ENCODE measurements at places on chromosomes 4 and X. TPM values are rescaled to one million over a fixed set of nuclear protein-coding genes. Genes with fewer than 3 reads are reported as not detected.

The NOX1 gene
- polyA plus RNA-seq, result 1.8 TPM

The F9 gene
- polyA plus RNA-seq, result not detected

The PLAC8 gene
- 114 TPM for polyA plus RNA-seq

The IQSEC2 gene
- polyA plus RNA-seq, result 19.3 TPM

The GPR34 gene
- polyA plus RNA-seq, result 10.5 TPM

The CXCL3 gene
- polyA plus RNA-seq, result 1.4 TPM

The TCEAL1 gene
- 31.0 TPM for polyA plus RNA-seq

The LRIT3 gene
- polyA plus RNA-seq, result 0.31 TPM

The RAB9B gene
- polyA plus RNA-seq, result 3.2 TPM

The GPR82 gene
- polyA plus RNA-seq, result 1.4 TPM

The AKAP4 gene
- 0.07 TPM for polyA plus RNA-seq

- DNase-seq, result peak; percentile 41
- no peaks in the 10 kb centered on the region for H3K36me3 ChIP-seq
- H3K27me3 ChIP-seq, result no peaks in the 10 kb centered on the region
Measured at GRCh38 chrX:40278340-40279090, 180.8 kb upstream of the BCOR start.

GRCh38 chr4:11281720-11282119 lies 147.0 kb downstream of the HS3ST1 start:
- no peak overlapping the region for H3K27ac ChIP-seq
- DNase-seq, result no peak
- no peaks in the 10 kb centered on the region for H3K36me3 ChIP-seq
- H3K4me1 ChIP-seq, result no peaks in the 10 kb centered on the region
- H3K4me3 ChIP-seq, result no peak overlapping the region

DNA sequence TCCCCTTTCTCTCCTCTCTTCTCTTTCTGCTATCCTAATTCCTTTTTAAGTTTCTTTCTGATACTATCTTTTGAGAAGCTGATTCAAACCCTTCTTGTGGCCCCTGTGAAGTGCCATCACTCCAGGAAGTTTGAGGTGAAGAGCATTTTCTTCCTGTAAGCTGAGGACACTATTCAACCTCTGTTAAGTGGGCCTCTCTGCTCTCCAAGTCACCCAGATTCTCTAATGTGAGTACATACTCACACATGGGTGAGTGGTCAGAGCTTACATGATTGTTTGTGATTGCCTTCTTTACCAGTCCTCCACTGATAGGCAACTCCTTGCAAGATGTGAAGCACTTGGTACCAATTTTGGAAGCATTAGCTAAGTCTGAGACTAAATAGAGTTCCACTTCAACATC lies 18.4 kb upstream of the SMIM10L2A start:
- no peaks in the 10 kb centered on the region for H3K4me1 ChIP-seq
- H3K36me3 ChIP-seq, result no peaks in the 10 kb centered on the region

GRCh38 chr4:19707876-19708275 lies 543.8 kb upstream of the SLIT2 start:
- H3K4me3 ChIP-seq, result no peak overlapping the region
- no peaks in the 10 kb centered on the region for H3K4me1 ChIP-seq
- DNase-seq, result no peak
- H3K27ac ChIP-seq, result no peak overlapping the region
- H3K36me3 ChIP-seq, result no peaks in the 10 kb centered on the region
- no peaks in the 10 kb centered on the region for H3K27me3 ChIP-seq

DNA sequence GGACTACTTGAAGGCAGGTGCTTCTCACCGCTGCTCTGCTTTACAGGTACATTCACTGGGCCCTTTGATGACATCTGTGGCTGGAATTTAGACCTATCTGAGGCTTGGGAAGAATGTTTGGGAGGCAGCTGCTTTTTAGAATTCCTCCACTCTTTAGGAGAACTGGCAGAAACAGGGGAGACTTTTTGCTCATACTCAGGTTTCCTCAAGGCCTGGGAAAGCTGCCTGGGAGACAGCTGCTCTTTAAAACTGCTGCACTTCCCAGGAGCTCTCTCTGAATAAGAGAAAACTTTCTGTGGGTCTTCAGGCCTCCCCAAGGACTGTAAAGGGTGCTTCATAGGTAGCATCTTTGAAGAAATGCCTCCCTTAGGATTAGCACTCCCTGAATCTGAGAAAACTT lies 14.3 kb downstream of the CT47C1 start:
- no peaks in the 10 kb centered on the region for H3K4me1 ChIP-seq
- no peak overlapping the region for H3K27ac ChIP-seq

- H3K4me3 ChIP-seq, result no peak overlapping the region
- H3K27ac ChIP-seq, result no peak overlapping the region
- H3K4me1 ChIP-seq, result no peaks in the 10 kb centered on the region
- no peaks in the 10 kb centered on the region for H3K36me3 ChIP-seq
Measured at GRCh38 chrX:87702795-87703194, 185.2 kb downstream of the KLHL4 start.

DNA sequence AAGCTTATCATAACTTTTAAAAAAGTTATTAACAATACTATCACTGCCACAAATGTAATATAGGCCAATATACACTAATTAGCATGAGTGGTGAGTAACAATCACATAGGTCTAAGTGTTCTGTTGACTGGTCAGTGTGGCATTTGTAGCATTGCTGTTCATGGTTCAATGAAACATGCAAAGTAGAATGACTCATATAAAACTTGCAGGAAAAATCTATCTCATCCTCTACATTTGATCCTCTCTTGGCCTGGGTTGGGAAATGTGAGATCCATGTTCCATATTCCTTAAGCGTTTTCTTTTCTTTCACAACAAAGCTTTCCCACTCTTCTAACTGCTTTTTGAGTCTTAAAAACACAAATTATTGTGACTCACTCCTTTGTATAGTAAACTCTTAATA lies 1418.7 kb downstream of the FSTL5 start:
- no peaks in the 10 kb centered on the region for H3K36me3 ChIP-seq
- no peak overlapping the region for H3K27ac ChIP-seq
- no peak overlapping the region for H3K4me3 ChIP-seq
- no peaks in the 10 kb centered on the region for H3K4me1 ChIP-seq
- no peaks in the 10 kb centered on the region for H3K27me3 ChIP-seq
- DNase-seq, result no peak

GRCh38 chr4:5976921-5977320 lies 41.3 kb downstream of the C4orf50 start:
- peaks cover 7% of the 10 kb centered on the region for H3K27me3 ChIP-seq
- no peak overlapping the region for H3K4me3 ChIP-seq
- H3K36me3 ChIP-seq, result no peaks in the 10 kb centered on the region
- H3K4me1 ChIP-seq, result no peaks in the 10 kb centered on the region
- H3K27ac ChIP-seq, result no peak overlapping the region

DNA sequence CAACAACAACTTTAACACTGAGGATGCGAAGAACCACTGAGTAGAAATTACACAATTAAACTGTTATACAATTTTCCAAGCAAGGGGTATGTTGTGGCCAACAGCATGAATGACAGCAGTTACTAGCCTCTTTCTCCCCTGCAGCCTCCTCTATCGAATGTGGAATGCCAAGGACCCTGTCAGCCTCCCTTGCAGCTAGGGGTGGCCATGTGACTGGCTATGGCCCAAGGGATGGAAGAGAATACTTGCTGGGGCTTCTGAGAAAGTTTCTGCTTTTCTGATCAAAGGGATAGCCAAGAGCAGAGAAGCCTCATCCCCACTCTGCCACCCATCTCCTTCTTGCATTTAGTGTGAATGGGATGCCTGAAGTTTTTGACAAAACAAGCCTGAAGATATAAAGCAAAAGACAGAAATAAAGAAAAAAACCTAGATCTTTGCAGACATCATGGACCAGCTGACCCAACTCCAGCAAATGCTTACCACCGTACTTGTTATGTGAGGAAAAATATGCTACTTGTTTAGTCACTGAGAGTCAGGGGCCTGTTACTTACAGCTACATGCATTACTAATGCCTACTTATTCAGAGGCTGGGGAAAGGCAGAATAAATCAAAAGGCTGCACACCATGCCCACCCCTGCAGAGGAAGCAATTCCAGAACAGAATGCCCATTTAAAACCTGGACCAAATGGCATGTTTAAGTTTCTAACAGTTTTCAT lies 32.0 kb downstream of the DCTD start:
- peaks cover 10% of the 10 kb centered on the region for H3K4me1 ChIP-seq
- no peaks in the 10 kb centered on the region for H3K27me3 ChIP-seq
- H3K36me3 ChIP-seq, result peaks cover 47% of the 10 kb centered on the region
- H3K27ac ChIP-seq, result no peak overlapping the region

DNA sequence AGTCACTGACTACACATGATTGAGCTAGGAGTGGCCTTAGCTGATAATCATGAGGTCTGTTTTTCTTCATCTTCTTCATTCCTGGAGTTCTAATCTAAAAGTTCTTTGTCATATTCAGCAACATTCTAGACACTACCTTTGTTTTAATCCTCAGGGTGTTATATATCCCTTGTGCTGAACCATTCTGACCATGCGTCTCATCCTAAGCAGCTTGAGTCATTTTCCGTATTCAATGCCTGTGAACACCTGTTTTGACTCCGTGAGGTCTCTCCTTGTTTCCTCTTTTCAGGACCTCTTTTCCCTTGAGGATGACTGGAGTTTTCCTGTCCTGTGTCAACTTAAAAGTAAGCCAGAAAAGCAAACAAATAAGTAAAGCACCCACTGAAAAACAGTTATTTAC lies 597.9 kb downstream of the GBA3 start:
- H3K27me3 ChIP-seq, result no peaks in the 10 kb centered on the region
- H3K36me3 ChIP-seq, result no peaks in the 10 kb centered on the region
- H3K4me1 ChIP-seq, result no peaks in the 10 kb centered on the region
- no peak overlapping the region for H3K27ac ChIP-seq
- no peak overlapping the region for H3K4me3 ChIP-seq

GRCh38 chr4:15077969-15078368 lies 75.7 kb downstream of the CPEB2 start:
- no peak for DNase-seq
- H3K4me1 ChIP-seq, result no peaks in the 10 kb centered on the region
- H3K27ac ChIP-seq, result no peak overlapping the region
- H3K27me3 ChIP-seq, result no peaks in the 10 kb centered on the region

DNA sequence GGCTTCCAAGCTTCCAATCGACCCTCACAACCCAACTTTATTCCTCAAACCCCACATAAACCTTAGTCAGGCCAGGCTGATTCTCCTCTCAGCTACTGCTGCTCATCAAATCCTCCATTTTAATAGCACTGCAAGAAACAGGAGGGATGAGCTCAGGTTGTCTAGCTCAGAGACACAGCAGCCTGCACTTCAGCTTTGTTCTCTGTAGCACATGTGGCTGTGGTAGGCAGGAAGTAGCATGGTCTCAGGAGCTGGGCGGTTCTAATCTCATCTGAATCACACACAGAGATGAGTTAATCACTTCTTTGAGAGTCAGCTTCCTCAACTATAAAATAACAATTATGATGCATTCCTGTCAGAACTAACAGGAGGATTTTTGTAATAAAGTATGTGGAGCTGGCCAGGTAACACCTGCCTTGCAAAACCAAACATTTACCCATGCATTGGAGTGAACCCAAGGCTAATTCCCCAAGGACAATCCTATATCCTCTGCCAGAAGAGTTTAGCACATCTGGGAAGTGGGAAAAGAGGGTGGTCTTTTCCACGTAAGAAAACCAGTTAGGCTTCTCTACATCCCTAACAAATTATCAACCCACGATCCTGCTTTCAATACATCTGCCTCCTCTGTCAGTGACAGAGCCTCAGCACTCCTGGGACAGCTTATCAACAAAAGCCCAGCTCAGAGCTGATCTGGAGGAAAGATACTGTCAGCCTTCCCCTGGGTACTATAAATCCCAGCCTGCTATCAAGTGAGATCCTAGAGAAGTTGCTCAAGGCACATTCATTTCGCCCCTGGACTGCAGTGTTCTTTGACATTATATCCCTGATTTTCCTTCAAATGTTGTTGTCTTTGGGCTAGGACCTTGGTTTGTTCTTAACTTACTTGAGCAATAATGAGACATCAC lies 32.8 kb downstream of the ELOVL6 start:
- H3K27me3 ChIP-seq, result no peaks in the 10 kb centered on the region
- no peak overlapping the region for H3K27ac ChIP-seq
- no peaks in the 10 kb centered on the region for H3K36me3 ChIP-seq
- DNase-seq, result no peak
- H3K4me1 ChIP-seq, result peaks cover 5% of the 10 kb centered on the region

DNA sequence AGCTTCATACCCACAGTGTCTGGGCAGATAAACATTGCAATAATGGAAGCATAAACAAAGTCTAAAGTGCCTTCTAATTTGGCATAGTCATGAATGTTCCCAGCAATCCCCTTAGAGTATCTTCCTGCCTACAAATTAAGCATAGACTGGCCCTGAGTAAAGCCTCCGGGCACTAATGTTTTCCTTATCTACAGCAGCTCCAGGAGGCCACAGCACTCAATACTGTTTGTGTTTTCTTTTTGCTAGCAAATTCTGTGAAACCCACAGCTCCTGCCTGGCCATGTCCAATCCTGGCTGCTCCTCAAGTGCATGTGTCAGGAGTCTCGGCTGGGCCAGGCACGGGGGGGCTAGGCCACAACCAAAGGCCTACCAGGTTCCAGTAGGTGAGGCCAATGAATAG lies 102.7 kb upstream of the TBC1D9 start:
- no peak for DNase-seq
- no peaks in the 10 kb centered on the region for H3K36me3 ChIP-seq
- H3K4me1 ChIP-seq, result no peaks in the 10 kb centered on the region
- H3K27ac ChIP-seq, result no peak overlapping the region
- H3K4me3 ChIP-seq, result no peak overlapping the region
- H3K27me3 ChIP-seq, result no peaks in the 10 kb centered on the region

GRCh38 chr4:25857403-25857802 lies 5.4 kb downstream of the SEL1L3 start:
- H3K4me3 ChIP-seq, result no peak overlapping the region
- no peaks in the 10 kb centered on the region for H3K27me3 ChIP-seq
- no peak for DNase-seq
- no peak overlapping the region for H3K27ac ChIP-seq
- peaks cover 14% of the 10 kb centered on the region for H3K4me1 ChIP-seq

- peaks cover 6% of the 10 kb centered on the region for H3K4me1 ChIP-seq
- DNase-seq, result no peak
- no peaks in the 10 kb centered on the region for H3K36me3 ChIP-seq
- H3K27ac ChIP-seq, result no peak overlapping the region
- no peak overlapping the region for H3K4me3 ChIP-seq
- H3K27me3 ChIP-seq, result no peaks in the 10 kb centered on the region
Measured at GRCh38 chr4:123621072-123621705, 224.6 kb downstream of the SPRY1 start.

DNA sequence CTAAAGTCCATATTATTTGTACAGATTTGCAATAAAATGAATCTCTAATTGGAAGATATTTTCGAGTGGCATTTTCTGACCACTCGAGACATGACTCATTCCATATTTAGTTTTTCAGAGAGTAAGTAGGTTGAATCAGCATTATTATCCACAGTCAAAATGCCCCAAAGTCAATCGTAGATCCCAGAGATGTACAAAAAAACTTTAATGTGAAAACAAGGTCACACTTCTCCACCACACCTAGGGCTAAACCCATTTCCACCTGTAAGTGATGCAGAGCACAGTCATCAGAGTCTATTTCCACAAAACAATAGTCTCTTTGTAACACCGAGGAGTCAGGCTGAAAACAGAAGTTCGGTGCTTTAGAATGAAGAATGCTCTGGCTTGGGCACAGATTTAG lies 117.1 kb upstream of the TENM3 start:
- H3K36me3 ChIP-seq, result no peaks in the 10 kb centered on the region
- H3K27ac ChIP-seq, result no peak overlapping the region
- H3K4me1 ChIP-seq, result no peaks in the 10 kb centered on the region
- H3K4me3 ChIP-seq, result no peak overlapping the region

- no peak overlapping the region for H3K27ac ChIP-seq
- no peaks in the 10 kb centered on the region for H3K4me1 ChIP-seq
- DNase-seq, result no peak
Measured at GRCh38 chrX:136907621-136908020, 27.1 kb upstream of the RBMX start.

- no peak overlapping the region for H3K4me3 ChIP-seq
- H3K27ac ChIP-seq, result peak overlapping the region; percentile 40
- no peaks in the 10 kb centered on the region for H3K27me3 ChIP-seq
- H3K36me3 ChIP-seq, result no peaks in the 10 kb centered on the region
- H3K4me1 ChIP-seq, result peaks cover 35% of the 10 kb centered on the region
Measured at GRCh38 chrX:39309018-39309635, 507.9 kb downstream of the MID1IP1 start.
